ENCODE measurements at places on chromosomes 16 and 17.

DNA sequence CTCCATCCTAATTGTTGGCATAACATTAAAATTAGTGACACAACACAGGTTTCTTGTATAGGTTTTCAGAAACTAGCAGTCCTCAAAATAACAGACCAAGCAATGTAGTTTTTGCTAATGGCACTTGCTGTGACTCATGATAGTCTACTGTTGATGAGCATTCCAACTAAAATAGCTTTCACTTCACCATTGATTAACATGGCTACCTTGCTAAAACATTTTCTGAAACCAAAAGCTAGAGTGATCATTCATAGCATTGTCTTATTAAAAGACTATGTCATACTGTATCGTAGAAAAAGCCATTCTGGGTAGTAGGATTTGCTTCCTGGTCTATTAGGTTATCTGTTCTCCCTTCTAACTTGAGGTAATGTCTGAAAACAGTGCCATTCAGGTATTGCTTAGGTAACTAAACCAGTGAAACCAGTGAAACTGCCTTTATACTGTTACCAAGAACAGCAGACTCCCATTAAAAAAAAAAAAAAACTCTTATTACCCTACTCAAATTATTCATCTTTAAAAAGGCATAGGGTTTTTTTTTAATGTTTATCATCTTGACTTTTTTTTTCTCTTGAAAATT is 2.5 kb upstream of the CLTC start:
- no peak for DNase-seq

DNA sequence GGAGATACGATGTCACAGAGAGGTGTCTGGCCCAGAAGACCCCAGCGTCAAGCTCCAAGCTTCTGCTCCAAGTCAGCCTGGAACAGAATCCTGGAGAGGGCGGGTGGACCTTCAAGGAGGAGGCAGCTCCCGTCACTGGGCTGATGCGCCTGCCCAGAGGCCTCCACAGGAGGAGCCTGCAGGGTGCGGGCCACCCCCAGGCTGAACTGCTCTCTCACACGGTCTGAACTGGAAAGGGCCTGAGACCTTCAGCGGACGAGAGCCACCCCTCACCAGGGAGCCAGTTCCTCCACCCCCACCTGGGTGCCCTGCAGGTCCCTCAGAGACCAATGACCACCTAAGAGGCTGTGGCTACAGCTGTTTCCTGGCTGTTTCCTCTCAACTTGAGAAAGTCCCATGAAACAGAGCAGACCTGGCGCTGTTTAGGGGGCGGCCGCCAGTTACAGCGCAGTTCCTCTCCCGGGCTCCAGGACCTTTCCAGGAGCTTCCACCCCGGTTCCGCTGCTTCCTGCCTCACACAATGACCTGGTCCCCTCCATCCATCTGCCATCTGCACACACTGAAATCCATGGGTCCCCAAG is 36.0 kb upstream of the KLHDC4 start:
- no peak for DNase-seq

- DNase-seq: no peak
Measured at GRCh38 chr17:39147221-39148185, 3.9 kb downstream of the PLXDC1 start.

- DNase-seq: no peak
Measured at GRCh38 chr17:81073967-81074839, 39.3 kb downstream of the BAIAP2 start.

GRCh38 chr17:57337390-57337789 is 81.1 kb downstream of the MSI2 start:
- DNase-seq: no peak

DNA sequence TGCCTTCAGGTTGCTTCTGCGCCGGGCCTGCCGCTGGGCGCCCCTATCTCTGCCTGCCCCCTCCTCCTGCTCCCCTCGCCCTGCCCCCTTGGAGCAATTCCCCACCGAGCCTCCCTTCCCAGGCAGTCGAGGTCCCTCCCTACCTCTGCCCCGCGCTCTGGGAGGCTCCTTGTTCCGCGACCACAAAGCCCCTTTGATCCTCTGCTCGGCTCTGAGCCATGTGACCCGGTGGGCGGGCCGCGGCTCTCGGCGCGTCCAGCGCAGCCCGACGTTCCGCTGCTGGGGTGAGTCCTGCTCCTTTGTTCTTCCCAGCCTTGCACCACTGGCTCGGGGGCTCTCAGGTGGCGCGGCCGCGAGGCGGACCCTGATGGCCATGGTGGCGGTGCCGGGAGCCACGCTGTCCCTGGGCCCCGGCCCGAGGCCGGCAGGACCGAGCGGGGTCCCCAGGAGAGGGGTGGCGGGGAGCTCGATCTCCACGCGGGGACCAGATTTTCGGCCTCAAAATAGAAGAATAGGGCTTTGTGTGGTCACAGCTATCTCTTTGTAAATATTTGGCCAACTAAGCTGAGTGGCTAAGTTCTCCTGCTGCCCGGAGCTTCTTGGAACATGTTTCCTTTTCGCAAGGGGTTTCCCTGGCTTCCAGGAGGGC is 310.6 kb downstream of the SEC14L1 start:
- peak; percentile 75 for DNase-seq

- DNase-seq: no peak
Measured at GRCh38 chr17:41864498-41864835, 756 bp downstream of the KLHL11 start.

GRCh38 chr16:83973077-83973476 is 5.0 kb downstream of the NECAB2 start:
- DNase-seq: no peak

DNA sequence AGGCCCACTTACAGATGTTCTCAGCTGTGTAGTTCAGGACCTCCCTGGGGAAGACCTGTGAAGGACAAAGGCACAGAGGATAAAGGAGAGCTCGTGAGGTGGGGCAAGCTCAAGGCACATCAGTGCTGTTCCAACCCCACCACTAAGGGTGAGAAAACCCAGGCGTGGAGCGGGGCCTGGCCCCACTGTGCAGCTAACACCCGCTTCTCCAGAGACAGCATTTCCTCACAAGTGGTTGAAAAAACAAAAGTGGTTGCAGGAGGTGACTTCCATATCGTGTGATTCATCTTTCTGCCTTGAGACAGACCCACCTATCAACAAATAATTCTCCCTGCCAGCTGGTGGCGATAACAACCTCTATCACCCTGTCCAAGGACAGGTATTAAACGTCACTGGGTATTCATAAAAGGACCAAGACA is 30.0 kb downstream of the SNN start:
- DNase-seq: no peak

DNA sequence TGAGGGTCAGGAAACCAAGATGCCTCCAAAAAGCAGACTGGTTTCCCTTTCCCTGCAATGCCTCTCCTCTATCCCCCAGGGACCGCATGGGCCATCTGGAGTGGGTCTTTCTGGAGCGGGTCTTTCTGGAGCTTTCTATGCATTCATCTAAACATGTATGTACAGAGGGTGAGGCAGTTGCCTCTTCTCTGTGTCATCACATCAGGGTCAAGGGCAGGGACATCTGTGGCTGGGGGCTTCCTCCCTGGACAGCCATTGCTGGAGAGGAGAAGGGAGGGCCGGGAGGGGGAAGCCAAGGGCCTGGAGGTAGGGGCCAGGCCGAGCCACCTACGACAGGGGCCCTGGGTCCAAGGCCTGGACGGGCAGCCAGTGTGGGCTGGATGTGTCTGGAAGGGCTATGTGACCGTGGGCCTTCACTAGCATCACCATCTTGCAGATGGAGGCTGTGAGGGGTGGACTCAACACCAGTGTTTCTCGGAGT is 840 bp downstream of the ADCY7 start:
- DNase-seq: no peak

GRCh38 chr17:4064366-4064765 is 78.5 kb downstream of the ZZEF1 start:
- DNase-seq: no peak

- DNase-seq: no peak
Measured at GRCh38 chr17:76687298-76688164, 23.2 kb downstream of the MXRA7 start.

DNA sequence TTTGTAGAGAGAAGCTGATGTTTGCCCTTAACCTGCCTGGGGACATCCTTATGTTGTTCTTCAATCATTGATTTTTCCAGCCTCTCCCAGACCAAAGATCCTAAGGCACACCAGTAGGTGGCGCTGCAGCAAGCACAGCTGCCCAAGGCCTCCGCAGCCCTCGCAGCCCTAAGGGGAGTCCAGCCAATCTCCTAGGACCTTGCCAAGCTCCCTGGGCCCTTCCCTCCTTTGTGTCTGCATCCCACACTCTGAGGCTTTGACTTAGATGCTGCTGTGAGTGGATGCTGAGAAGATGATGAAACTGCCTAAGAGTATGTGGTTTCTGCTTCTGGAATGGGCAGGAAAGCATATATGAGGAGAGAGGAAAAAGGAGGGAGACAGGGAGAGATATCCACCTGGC is 47.1 kb downstream of the SPACA3 start:
- DNase-seq: no peak

DNA sequence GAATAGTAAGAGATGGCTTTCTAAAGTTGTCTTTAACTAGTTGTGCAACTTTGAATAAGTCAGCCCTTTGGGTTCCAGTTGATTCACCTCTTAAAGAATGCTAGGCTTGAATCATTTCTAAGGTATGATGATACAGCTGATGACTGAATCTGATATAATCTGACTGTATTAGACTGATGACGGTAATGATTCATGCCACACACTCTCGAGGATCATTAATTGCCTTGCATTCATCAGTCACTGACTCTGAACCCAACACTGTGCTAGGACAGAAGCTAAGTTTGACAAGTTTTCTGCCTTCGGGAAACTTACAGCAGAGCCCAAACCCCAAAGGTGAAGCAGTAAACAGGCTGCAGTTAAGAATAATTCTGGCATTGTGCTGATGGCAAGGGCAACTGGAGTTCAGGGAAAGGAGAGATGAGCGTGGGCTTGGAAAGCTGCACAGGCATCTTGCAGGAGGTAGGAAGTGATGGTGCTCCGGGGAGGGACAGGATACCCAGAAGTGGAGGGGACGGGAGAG is 25.8 kb downstream of the ASIC2 start:
- DNase-seq: peak; percentile 4

DNA sequence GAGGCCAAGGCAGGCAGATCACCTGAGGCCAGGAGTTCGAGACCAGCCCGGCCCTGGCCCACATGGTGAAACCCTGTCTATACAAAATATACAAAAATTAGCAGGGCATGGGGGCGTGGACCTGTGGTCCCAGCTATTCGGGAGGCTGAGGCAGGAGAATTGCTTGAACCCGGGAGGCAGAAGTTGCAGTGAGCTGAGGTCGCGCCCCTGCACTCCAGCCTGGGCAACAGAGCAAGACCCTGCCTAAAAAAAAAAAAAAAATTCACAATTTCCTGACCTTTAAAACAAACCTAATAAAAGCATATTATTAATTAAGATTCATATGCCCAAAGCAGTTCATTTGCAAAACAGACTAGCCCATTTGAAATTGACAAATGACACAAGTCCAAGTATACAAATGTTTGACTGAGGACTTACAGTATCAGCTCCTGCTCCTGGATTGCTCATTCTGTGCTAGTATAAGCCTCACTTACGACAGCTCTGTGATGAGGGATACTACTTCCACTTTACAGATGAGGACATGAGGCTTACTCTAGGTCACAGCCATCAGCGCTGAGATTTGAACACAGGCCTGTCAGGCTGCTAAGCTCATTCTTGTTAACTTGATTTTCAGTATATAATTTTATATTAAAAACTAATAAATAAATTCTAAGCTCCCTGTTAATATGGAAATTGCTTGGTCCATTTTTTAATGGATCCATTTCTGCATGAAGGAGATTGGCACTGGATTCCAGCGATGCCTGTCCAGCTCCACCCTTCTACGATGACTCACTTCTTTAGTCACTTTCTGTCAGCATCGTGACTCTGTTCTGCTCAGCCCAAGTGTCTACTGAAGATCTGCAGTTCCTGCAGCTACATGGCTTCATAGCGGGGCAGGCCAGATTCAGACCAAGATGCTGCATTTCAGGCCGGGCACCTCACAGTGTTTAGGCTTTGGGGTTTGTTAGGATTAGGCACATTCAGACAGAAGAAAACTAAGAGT is 88.2 kb downstream of the WDR59 start:
- DNase-seq: peak; percentile 47

GRCh38 chr16:85418978-85419491 is 194.1 kb upstream of the GSE1 start:
- no peak for DNase-seq

DNA sequence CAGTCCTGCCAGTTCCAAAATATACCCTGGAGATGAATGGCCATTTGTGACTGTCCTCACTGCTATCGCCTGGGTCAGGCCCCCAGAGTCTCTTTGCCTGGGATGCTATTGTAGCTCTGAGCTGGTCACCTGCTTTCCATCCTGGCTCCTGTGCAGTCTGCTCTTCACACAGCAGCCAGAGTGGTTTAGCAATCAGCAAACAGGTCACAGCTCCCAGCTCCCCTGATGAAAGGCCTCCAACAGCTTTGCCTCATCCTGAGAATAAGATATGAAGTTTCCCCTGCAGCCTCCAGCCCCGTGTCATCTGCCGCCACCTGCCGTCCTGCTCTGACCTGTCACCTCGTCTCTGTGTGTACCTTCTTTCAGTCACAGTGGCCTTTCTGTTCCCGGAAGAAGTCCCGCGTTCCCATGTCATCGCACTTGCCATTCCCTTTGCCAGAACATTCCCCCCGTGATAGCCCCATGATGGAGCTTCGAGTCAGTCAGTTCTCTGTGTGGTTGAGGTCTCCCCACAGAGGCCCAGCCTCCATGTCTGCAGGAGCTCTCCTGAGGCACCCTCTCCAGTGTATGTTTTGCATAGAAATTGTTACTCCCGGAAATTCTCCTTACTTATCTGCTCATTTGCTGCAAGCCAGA is 281.5 kb downstream of the SNX29 start:
- no peak for DNase-seq

DNA sequence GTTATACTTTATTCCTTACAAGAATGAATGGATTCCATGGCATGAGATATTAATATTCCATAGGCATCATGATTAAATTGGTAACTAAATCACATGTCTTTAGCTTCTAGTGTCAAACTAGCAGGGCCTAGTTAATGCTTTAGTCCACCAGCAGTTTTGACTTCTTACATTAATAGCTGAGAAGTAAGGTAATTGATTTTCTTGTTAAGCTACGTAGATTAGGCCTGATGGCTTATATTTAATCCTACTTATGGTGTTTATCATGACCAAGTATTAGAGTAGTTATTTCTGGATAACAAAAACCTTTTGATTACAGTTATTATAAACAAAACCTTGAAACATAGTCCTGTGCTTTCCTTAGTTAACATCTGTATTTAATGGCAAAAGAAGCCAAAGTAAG is 184.5 kb downstream of the TANC2 start:
- no peak for DNase-seq

GRCh38 chr16:52561910-52562741 is 15.2 kb upstream of the TOX3 start:
- DNase-seq: no peak

DNA sequence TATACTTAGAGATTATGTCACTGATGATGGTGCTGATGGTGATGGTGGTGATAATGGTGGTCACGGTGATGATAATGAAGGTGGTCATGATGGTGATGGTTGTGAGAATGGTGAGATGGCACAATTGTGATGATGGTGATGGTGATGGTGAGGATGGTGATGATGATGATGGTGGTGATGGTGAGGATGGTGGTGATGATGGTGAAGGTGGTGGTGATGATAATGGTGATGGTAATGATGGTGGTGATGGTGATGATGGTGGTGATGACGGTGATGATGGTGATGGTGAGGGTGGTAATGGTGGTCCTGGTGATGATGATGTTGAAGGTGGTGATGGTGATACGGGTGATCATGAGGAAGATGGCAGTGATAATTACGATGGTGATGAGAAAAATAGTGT is 5.5 kb upstream of the CDT1 start:
- no peak for DNase-seq
